ENCODE measurements at places on chromosomes 4 and X.

GRCh38 chr4:126611900-126612299, 1020.9 kb upstream of the INTU start:
- DNase-seq = no peak

DNA sequence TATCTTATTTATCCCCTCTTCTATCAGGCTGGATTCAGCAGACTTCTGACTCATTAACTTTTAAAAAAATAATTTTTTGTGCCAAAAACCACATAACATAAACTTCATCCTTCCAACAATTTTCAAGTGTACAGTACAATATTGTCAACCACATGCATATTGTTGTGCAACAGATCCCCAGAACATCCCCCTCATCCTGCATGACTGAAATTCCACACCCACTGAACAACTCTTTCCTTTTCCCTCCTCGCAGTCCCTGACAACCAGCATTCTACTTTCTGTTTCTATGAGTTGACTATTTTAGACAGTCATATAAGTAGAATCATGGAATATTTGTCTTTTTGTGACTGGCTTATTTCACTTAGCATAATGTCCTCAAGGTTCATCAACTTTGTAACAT, 2.2 kb upstream of the MID2 start:
- DNase-seq = no peak

- no peak for DNase-seq
Measured at GRCh38 chr4:37827030-37827685, 672 bp downstream of the PGM2 start.

DNA sequence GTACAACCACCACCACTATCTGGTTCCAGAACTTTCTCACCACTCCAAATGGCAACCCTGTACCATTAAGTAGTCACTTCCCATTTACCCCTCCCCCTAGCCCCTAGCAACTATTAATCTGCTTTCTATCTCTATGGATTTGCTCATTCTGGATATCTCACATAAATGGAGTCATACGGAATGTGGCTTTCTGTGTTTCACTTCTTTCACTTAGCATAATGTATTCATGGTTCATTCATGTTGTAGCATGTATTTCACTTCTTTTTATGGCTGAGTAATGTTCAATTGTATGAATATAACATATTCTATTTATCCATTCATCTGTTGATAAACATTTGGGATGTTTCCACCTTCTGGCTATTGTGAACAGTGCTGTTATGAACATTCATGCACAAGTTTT, 104.7 kb downstream of the AMMECR1 start:
- DNase-seq = no peak

DNA sequence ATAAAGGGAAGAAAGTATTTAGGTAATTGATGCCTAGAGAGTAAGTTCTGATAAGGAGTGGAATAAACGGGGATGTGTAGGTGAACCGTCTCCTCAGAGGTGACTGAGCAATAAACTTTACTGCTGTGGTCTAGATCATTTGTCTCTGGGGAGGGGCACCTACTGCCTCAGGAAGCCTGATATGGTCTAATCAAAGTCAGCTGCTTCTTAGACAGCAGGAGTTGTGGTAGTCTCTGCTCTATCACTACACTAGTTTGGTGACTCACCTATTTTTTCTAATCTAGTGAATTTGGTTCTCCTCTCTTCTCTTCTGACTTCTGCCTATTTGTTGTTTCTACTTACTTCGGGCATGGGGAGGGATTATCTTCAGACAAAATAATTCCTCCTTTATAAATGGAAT, 95.1 kb upstream of the STIM2 start:
- DNase-seq = no peak

DNA sequence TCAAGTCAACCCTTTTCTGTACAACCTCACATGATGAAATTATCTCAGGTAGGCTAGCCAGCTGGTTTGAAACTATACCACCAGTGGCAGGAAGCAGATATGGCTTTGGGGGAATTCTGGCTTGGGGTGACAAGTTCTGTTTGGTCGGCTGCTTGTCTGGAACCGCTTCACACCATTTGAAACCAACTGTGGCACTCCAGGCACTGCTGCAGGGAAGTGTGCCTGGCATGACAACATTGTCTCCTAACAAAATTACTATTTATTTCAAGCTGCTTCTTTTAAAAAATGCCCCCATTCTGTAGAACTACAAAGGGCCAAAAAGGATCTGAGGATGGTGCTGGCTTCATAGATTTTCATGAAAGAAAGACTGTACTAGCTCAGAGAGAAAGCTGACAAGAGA, 37.1 kb upstream of the GPM6B start:
- DNase-seq = no peak

GRCh38 chr4:115361781-115362180, 248.4 kb upstream of the NDST4 start:
- no peak for DNase-seq

DNA sequence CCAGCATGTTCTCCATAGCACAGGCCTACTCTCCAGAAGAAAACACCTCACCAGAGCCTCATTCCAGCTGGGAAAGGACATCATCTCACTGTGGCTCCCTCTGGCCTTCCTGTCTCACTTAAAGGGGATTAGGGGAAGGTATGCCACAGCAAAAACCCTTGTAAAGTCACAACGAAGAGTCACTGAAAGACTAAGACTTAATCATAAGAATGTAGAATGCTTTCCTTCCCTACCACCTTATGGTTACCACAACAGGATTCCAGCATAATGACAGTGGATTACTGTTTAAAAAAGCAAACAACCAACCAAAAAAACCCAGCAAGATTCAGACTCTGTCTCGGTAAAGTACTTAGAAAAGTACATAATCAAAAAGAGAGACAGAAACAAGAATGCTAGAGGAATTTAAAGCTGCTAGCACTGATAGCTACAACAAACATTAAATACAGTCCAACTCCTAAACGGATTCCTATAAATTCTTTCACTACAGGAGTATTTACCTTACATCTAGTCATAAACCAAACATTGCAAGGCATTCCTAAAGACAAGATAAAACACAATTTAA, 75.1 kb downstream of the BANK1 start:
- no peak for DNase-seq

- no peak for DNase-seq
Measured at GRCh38 chrX:11040996-11041395, 70.1 kb upstream of the HCCS start.

DNA sequence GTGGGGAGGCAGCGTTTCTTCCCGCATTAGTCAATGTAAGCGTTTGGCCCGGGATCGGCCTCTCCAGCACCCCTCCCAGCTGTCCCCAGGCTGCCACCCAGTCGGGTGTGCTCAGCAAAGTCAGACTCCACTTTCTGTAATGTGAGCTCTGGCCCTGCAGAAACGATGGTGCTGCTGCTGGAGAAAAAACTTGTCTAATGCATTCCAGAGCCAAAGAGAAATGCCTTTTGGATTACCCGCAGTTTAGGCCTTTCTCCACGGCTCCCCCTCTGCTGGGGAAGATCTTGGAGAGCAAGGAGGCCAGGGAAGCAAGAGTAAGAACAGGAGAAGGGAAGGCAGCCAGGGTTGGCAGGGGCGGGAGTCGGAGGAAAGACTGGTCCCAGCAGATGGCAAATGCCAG, 55.2 kb downstream of the ELF4 start:
- DNase-seq = no peak

DNA sequence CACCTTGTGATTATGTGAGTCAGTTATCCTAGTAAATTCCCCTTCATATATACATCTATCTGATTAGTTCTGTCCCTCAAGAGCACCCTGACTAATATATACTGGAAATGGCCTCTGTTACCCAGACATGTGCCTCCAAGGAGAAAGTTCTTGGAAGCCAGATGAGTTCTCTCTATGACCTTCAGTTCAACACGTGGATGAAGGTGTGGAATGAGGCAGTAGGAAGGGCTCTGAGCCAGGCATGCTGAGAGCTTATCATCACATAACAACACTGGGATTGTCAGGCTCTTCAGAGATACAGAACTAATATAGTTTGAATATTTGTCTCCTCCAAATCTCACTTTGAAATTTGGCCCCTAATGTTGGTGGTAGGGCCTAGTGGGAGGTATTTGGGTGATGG, 44.4 kb upstream of the DHRSX start:
- DNase-seq = no peak

DNA sequence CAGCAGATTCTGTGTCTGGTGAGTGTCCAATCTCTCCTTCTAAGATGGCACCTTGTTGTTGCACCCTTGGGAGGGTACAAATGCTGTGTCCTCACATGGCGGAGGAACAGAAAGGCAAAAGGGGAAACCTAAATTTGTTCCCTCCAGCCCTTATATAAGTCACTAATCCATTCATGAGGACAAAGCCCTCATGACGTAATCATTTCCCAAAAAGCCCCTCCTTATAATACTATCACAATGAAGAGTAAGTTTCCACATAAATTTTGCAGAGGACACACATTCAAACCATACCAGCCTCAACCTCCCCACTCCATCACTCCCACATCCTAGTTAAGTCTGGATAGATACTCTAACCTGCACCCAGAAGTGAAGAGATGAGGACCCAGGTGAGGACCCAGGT, 63.1 kb downstream of the USP38 start:
- no peak for DNase-seq

DNA sequence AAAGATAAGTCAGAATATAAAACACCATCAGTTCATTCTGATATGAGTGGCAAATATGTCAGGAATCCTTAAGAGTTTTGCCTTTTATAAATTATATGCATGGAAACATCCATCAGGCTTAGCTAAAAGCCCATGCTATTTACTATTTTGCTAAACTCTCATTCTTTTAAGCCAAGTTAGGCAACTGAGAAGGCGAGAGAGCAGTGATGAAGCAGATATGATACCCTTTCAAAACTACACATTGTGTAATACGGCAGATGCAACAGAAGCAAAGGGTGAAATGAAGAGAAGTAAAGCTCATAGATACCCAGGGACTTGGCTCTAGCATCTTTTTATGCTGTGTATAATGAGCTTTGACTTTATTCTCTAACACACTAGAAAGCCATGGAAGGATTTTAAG, 95.8 kb downstream of the SLIT2 start:
- DNase-seq = no peak

GRCh38 chrX:48960291-48960690, 2.9 kb upstream of the OTUD5 start:
- DNase-seq = no peak

DNA sequence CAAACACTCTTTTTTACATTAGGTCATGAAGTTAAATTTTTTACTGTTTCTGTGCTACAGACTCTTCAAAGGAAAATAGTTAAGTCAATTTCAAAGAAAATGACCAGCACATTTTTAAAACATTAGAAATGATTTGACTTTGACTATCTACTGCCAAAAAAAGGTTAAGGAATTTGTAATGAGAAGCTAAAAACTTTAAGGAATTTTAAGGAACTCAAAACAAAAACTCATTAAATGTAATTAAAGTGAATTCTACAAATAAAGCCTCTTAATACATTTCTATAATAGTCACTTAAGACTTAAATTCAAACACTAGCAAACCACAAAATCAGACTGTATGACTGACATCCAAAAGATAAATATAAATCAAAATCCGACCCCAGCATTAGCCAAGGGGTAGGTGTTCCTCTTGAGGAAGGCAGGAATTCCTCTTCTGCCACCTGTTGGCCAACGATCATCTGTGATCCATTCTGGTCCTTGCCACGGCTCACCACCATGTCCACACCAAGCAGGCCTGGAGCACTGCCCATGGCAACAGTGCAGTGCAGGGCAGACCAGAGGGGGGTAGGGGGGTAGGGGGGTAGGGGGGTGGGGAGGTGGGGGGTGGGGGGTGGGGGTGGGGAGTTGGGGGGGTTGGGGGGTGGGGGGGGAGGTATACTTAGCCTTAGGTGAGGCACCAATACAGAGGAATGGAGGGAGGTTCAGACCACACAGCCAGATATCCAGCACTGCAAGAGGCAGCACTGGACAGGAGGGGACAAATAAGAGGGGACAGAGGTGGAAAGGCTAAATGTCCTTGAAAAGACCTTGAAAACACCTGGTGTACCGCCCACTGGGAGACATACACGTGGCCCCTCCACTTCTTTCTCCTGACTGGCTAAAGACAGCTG, 287.4 kb downstream of the CHIC1 start:
- DNase-seq = peak; percentile 5

- no peak for DNase-seq
Measured at GRCh38 chr4:129532573-129532972, 436.6 kb downstream of the C4orf33 start.

- no peak for DNase-seq
Measured at GRCh38 chrX:128216364-128216763, 164.2 kb upstream of the ACTRT1 start.

DNA sequence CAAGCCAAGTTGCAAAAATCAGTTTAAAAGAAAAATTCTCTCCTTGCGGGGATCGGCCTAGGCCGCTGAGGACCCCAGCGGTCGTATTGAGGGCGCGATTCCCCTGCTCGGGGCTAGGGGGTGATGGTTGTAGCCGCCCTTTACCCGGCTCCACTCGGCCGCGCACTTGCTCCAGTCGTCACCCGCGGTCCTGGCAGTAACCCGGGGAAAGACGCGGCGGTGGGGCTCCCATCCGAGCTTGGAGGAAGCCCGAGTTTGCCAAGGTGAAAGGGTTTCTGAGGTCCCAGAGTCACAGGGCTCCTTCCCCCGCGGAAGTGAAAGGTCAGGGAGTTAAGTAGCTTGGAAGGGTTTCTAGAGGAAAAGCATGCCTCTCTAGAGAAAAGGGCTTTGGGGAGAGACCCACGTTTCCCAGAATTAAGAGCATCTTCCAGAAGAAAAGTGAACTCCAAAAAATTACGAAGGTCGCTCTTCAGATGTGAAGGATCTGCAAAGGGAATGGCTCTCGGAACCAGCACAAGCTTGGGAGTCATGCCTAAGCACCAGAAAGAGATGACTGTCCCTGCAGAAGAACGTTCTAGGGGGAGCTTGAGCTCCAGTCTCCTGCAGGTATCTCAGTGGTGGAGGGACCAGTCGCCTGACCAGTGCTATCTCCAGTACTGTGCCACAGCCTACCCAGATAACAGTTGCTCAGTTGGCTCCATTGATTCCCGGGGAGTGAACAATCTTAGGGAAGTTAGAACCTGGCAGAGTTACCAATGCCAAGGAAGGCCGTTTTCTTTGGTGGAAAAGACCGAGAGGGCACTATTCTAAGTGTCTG, 875 bp downstream of the LAP3 start:
- DNase-seq = peak; percentile 19

GRCh38 chr4:176883108-176883550, 90.4 kb upstream of the VEGFC start:
- no peak for DNase-seq

GRCh38 chr4:176793060-176793605, 411 bp upstream of the VEGFC start:
- no peak for DNase-seq

DNA sequence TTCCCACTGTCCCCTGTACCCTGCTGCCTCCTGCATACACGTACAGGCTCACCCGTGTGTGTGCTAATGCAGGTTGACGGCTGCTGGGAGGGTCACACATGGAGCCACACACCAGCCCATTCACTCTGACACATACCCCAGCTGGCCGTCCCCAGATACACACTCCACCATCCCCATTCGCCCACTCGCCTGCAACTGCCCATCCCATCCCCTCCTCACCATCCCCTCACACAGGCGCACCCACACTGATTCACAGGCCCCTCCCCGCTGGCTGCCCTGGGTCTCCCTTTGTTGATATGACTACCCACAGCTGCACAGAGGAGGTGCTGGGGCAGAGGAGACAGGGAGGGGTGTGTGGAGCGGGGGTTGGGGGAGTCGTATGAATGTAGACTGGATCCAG, 25.7 kb downstream of the PJA1 start:
- DNase-seq = no peak
